Substantia nigra (tissue), 51 donors: ENCODE measurements at places on chromosomes 5 and 9.

- no peak for DNase-seq
Observed at GRCh38 chr5:125798307-125798706, 624.9 kb upstream of the GRAMD2B start.

DNA sequence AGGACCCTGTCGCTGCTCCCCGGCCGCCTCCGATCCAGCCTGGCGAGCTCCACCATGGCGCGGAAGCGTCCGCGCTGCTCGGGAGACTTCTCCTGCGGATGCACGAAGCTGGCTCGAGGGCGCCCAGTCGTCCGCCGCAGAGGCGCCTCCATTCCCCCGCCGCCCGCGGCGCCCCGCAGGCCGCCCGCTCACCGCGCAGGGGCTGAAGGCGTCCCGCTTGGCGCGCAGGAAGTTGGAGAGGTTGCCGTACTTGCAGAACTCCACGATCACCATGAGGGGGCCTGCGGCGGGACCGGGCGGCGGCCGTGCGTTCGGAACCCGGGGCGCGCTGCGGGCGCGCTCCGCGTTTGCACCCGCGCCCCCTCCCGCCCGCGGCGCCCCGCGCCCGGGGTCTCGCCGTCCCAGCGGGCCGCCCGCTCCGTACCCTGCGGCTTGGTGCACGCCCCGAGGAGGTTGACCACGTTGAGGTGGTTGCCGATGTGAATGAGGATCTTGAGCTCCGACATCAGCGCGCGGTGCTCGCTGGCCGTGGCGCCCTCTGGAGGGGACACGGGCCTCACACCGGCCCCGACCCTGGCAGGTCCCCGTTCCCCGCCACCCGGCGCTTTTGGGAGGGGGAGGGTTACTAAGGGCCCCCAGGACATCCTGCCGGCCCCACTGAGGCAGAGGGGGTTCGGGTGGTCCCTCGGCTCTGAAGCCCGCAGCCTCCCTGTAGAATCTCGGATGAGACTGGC, 27.7 kb upstream of the SCGB3A1 start:
- DNase-seq, result no peak

GRCh38 chr5:14212838-14213237, 69.7 kb downstream of the TRIO start:
- DNase-seq, result no peak

- no peak for DNase-seq
Observed at GRCh38 chr5:138188626-138189025, 9.7 kb downstream of the KIF20A start.

- DNase-seq, result no peak
Observed at GRCh38 chr9:118268046-118268445, 563.8 kb downstream of the TLR4 start.

DNA sequence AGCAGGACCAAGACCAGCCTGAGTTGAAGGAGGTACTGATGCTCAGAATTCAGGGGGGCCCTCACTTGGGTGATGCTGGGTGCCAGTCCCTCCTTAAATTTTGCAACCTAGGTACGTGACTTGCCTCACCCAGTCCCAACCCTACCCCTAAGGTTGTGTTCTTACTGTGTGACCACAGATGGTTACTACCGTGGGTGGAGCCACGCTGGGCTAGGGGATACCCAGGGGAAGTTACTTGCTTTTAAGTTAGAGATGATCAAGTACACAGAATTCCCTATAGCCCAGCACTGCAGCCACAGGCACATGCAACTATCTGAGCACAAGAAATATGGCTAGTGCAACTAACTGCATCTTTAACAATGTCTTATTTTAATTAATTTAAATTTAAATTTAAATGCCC, 32.9 kb downstream of the NXNL2 start:
- no peak for DNase-seq

DNA sequence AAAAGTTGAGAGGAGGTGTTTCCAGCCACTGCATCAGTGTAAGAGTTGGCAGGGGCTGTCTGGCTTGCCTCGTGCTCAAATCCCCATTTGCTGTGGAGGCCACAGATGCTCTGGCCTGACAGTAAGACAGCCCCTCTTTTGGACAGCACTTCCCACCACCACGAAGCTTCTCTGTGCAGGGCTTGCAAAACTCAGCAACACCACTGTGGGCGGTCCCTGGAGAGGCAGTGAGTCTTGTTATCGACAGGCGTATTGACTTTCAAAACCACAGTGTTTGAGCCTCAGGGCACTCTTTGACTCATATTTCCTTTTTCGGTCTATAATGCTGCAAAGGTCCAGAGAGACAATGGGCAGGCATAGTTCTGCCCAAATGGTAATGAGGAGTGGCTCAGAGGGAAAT, 539.5 kb downstream of the EBF1 start:
- no peak for DNase-seq

GRCh38 chr9:35757226-35757891, 3.3 kb upstream of the MSMP start:
- DNase-seq, result no peak

DNA sequence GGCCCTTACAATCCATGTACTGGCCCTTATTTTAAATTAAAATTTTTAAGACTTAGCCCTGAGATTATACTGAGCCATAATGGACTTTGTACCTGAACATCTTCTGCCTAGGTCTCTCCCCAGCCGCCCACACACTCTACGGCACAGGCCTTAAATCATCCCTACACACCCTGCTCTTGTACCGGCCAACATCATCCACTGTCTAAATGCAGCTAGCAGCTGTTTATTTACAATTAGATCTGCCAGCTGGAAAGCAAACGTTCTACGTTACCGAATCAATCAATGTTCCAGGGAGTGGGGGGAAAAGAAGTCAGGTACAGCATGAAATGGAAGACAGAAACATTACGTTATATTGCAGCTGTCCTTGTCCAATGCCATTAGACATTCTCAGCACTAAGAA, 88.4 kb upstream of the GRAMD2B start:
- DNase-seq, result no peak

DNA sequence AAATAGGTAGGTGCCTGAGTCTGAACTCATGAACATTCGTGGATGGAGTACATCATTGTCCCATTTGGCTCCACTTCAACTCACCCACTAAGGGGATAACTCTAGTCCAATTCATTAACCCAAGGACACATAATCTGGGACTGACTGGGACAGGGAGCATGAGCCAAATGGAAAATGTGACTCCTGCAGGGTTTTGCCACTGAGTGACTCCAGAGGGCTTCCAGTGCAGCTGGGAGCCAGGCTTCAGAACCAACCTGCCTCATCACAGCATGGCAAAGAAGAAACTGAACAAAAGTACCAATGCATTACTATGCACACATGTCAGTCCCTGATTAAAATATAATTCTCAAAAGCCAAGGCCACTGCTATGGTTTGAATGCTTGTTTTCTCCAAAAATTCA, 159.7 kb upstream of the SNX2 start:
- DNase-seq, result no peak
